ENCODE measurements at places on chromosomes 2 and 18. TPM values are rescaled to one million over a fixed set of nuclear protein-coding genes. Genes with fewer than 3 reads are reported as not detected.

The BUB1 gene
- total RNA-seq, result 20.3 TPM

The AOX1 gene
- 2.8 TPM for total RNA-seq

The SAG gene
- total RNA-seq, result not detected

The FAHD2B gene
- total RNA-seq, result 12.6 TPM

The OBSL1 gene
- total RNA-seq, result 146 TPM

The TMEM198 gene
- 4.6 TPM for total RNA-seq

The PJVK gene
- 5.1 TPM for total RNA-seq

The MATN3 gene
- 1.5 TPM for total RNA-seq

The MAP4K4 gene
- total RNA-seq, result 69.7 TPM

The SFT2D3 gene
- total RNA-seq, result 8.6 TPM

The OTOS gene
- not detected for total RNA-seq

The CIB4 gene
- total RNA-seq, result 0.29 TPM

The HOXD8 gene
- total RNA-seq, result 69.9 TPM

The RAB6D gene
- not detected for total RNA-seq

The TMEM17 gene
- total RNA-seq, result 4.3 TPM

The ATP6V1C2 gene
- total RNA-seq, result 7.6 TPM

The TMEM247 gene
- total RNA-seq, result not detected

The DUSP19 gene
- 6.4 TPM for total RNA-seq

The STK39 gene
- 15.3 TPM for total RNA-seq

The CCDC74A gene
- total RNA-seq, result 20.4 TPM

The MREG gene
- 4.7 TPM for total RNA-seq

Measured in metanephros (tissue), 2 donors.